Activated CD4-positive, alpha-beta T cell treated with anti-CD3 and anti-CD28 coated beads, Interleukin-2, amount 10 ng/mL, durations not matched to agents 24 days and 14 days (primary cell): ENCODE measurements at places on chromosomes 7 and 10. TPM values are rescaled to one million over a fixed set of nuclear protein-coding genes. Genes with fewer than 3 reads are reported as not detected.

DNA sequence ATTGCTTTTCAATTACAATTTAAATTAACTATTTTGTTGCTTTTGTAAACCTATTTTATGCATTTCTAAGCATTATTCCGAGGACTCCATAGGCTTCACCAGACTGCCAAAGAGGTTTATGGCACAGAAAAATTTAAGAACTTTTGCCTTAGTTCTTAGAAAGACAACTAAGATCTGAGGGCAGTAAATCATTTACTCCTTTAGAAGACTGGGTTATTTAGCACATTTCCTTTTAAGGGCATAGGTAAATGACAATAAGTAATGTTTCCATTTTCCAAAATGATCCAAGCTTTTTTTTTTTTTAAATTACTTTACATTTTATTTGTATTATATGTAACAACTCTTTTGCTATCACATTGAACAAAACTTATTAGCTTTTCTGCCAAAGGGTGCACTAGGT lies 15.0 kb upstream of the STEAP4 start:
- DNase-seq, result no peak

GRCh38 chr10:10138685-10139084 lies 879.0 kb upstream of the CELF2 start:
- no peak for DNase-seq

- no peak for DNase-seq
Observed at GRCh38 chr7:10156972-10157371, 816.7 kb upstream of the PHF14 start.

GRCh38 chr7:1028775-1029636 lies 15.3 kb upstream of the GPR146 start:
- peak; percentile 88 for DNase-seq

DNA sequence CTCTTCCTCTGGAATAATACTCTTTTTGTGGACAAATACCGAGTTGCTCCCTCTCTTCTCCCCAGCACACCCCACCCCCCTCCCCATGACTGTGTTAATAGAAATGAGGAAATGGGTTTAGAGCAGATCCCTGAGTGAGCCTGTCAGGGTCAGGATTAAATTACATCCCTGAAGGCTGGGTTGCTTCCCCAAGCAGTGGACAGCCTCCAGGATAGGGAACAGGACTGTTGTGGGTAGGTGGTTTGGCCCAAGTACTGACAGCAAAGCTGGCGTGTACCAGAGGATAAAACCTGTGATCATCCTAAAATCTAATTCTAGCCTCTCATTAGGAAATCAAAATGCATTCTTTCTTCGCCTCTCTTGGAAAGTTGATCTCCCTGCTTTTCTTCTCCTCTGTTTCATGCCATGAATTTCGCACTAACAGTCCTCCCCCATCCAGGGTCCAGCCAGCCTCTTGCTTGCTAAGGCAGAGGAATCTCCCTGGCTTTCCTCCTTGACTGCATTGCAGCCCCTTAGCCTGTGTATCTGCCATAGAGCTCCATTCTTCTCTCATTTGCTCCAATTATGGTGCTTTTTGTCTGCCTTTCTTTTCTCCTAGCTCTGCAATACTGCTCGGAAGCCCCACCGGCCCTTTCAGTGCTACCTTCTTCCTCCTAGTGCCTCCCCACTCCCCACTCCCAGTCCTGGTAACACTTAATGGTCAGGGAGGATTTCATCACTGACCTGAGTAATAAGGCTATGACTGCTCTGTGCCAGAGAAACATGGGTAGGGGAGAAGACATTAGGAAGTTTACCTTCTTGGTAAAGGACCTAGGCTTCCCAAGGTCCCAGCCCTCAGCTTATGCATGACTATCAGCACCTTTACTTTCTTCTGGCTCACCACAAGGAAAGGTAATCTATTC lies 8.4 kb downstream of the LRRC4 start:
- DNase-seq, result no peak

- DNase-seq, result no peak
Observed at GRCh38 chr7:66845379-66846095, 75.5 kb upstream of the TMEM248 start.

GRCh38 chr10:119714484-119714816 lies 11.4 kb upstream of the INPP5F start:
- no peak for DNase-seq

DNA sequence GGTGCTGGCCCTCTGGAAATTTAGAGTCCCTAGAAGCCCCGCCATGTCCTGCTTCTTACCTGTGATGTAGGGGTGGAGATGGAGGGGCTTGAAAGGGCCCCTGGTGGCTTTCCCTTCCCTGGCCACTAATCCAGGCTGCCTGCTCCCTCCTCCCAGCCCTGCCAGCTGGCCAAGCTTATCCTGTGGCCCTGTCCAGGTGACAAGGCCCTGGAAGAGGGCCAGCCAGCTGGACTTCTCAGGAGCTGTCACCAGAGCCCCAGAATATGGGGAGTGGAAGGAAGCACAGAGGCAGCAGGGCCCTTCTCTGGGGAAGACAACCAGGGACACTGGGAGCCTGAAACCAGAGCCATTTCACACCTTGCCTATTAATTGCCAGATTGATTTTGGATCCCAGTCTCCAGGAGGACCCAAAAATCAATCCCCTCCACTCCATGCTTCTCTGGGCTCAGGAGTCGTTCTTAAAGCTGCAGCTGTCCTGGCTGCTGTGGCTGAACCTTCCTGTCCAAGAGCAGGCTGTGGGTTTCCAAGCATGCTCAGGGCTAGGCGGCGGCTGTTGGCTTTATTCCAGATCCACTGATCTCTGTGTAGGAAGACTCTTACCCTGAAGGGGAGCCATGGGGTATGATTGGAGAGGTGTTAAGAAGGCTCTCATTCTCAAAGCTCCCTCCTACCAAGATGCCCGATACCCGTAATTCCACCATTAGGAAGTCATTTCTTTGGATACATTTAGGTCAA lies 52.6 kb upstream of the PCBD1 start:
- DNase-seq, result no peak

DNA sequence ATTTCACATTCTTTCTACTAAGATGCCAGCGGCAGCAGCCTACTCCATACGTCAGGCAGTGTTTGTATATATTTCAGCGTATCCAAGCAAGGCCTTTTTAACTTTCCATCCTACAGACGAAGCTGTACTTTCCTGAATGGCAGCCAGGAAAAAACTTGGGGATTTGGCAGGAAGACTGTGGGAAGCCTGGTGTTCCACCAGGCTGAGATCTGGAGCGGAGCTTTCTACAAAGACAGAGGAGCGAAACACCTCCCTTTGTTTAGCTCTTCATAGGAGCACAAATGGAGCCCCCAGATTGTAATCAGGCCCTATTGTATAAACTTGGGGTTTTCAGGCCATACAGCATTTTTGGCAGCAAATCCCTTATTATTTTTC lies 143.8 kb downstream of the TES start:
- DNase-seq, result no peak

- DNase-seq, result no peak
Observed at GRCh38 chr7:43664681-43665080, 64.6 kb downstream of the COA1 start.

GRCh38 chr10:116554628-116555027 lies 8.9 kb downstream of the PNLIP start:
- DNase-seq, result no peak

GRCh38 chr10:53430127-53430891 lies 657.7 kb upstream of the MBL2 start:
- no peak for DNase-seq

GRCh38 chr7:106326594-106327537 lies 42.1 kb upstream of the NAMPT start:
- DNase-seq, result no peak

- no peak for DNase-seq
Observed at GRCh38 chr7:12370249-12370648, 33.4 kb downstream of the VWDE start.

DNA sequence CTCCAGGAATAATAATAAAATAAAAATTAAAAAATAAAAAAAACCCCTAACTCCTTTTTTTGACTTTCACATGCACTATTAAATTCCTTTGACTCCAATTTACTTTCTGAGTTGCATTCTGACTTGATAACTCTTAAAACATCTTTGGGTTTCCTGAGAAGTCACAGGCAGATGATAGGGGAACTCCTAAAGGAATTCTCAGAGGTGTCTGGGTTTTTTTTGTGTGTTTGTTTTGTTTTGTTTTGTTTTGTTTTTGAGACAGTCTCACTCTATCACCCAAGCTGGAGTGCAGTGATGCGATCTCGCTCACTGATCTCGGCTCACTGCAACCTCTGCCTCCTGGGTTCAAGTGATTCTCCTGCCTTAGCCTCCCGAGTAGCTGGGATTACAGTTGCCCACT lies 52.7 kb upstream of the APBB1IP start:
- DNase-seq, result no peak

- no peak for DNase-seq
Observed at GRCh38 chr10:122500726-122501125, 39.4 kb downstream of the HTRA1 start.

GRCh38 chr10:84204122-84204521 lies 9.8 kb downstream of the CDHR1 start:
- DNase-seq, result no peak

DNA sequence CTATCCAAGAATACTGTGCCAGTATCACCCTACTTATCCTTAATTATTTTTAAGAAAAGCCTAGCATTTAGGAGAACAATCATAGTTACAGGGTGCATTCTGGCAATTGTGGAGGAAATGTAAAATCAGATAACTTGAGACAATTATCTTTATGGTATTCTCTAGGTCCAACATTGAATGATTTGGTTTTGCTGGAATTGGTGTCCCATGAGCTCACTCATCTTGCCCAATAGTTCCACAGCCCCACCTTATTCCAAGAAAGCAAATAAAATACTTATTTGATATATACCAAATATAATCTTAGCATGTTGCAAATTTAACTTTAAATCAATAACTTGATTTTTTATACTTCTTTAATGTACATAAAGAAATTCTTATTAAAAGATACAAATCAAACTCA lies 65.3 kb downstream of the DGKB start:
- no peak for DNase-seq

GRCh38 chr7:26022982-26023381 lies 129.0 kb upstream of the NFE2L3 start:
- no peak for DNase-seq

GRCh38 chr7:148142660-148143248 lies 447.8 kb upstream of the C7orf33 start:
- peak; percentile 56 for DNase-seq

DNA sequence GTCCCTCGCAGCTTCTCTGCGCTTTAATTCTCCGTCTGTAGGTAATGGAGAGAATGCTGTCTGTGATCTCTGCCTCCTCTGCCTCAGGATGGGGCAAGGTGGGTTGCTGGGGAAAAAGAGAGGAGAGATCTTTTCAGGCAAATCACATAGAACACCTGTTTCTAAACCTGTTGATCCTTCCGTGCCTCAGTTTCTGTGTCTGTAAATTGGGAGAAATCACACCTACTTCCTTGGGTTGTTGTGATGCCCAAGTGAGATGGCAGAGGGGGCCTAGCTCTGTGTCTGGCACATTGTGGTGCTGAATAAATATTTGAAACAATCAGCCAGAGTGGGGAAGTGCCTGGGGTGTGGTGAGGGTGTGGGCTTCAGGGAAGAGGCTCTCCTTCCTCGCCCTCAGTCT lies 28.8 kb downstream of the KAZALD1 start:
- DNase-seq, result no peak

GRCh38 chr7:79893991-79894390 lies 240.6 kb upstream of the GNAI1 start:
- no peak for DNase-seq

The RNF148 gene
- not detected in 2 replicates for total RNA-seq

The ZKSCAN1 gene
- total RNA-seq, result 54.8 and 56.3 TPM in 2 replicates

The EPHA1 gene
- total RNA-seq, result 0.09 and 0.26 TPM in 2 replicates

The SPDYE16 gene
- total RNA-seq, result 0.47 TPM in 1 of 2 replicates, not detected in the other

The OPTN gene
- 39.5 and 43.6 TPM in 2 replicates for total RNA-seq

The GPR158 gene
- not detected in 2 replicates for total RNA-seq

The ERVW-1 gene
- not detected in 2 replicates for total RNA-seq

The CRHR2 gene
- not detected in 2 replicates for total RNA-seq

The ARMS2 gene
- not detected in 2 replicates for total RNA-seq

The RRP12 gene
- 99.4 and 106 TPM in 2 replicates for total RNA-seq

The COL28A1 gene
- not detected in 2 replicates for total RNA-seq

The POLR2J gene
- 46.8 and 50.8 TPM in 2 replicates for total RNA-seq
